ENCODE measurements at places on chromosomes 3 and 15.

- DNase-seq = no peak
Observed at GRCh38 chr3:169542331-169542751, 121.2 kb downstream of the MECOM start.

DNA sequence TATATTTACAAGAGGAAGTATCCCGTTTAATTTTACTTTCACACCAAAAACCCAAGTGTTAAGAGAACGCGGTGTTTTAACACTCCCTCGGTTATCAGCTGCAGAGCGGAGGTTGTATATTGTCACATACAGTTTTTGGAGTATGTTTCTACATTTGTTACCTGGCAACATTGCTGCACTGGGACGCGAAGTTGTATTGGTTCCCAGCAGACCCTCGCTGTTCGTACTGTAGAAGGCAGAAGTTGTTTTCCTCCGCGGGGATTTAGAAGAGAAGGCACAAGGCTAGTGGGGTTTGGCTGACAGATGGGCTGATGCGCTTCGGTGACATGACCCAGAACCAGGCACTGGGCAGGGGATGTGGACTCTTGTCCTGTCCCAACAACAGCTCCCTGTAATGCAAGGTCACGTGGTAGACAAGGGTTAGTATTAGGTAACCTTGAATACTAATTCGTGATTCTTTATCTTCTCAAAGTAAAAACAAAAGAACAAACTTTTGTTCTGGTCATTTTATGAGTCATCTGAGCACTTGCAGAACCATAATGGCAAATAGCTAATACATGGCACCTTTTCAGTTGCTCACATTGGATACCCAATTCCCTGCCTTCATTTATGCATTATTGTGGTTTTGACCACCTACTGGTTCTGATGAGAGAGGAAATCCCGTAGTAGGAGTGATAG is 230.4 kb upstream of the BHLHE40 start:
- no peak for DNase-seq

- no peak for DNase-seq
Observed at GRCh38 chr3:58383904-58384303, 49.7 kb downstream of the PDHB start.

- DNase-seq = peak; percentile 62
Observed at GRCh38 chr3:55579496-55579895, 92.4 kb upstream of the WNT5A start.

DNA sequence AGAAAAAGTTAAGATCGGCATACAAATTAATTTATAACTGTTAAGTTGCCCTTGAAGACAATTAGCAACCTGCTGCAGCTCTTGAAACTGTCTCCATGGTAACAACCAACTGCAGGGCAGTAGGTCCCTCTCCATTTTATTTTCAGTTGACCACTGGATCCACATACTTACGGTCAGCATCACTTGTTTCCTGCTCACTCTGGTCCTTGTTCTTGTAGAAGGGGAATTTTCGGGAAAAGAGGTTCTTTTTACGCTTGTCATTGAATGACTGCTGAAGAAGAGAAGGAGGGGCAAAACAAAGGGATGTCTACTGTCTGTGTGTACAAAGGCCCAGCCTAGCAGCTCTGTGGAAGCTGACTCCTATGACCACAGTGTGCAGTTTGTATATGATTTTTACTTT is 46.8 kb upstream of the MELTF start:
- DNase-seq = no peak

- no peak for DNase-seq
Observed at GRCh38 chr3:87425056-87425455, 148.7 kb upstream of the POU1F1 start.

GRCh38 chr3:141507392-141508066 is 20.7 kb downstream of the RASA2 start:
- DNase-seq = no peak

DNA sequence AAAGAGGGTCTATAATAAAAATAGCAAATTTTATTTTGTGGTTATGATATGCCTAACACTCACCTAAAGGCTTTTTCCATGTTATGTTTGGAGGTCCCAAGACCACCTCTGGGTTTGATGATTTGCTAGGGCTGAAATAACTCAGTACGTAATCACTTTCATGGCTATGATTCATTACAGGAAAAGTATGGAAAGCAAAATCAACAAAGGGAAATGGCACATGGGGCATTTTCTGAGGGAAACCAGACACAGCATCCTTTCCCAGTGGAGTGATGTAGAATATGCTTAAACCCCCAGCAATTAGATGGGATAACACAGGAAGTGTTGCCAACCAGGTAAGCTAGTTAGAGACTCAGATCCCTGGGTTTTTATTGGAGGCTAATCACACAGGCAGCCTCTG is 701.6 kb upstream of the CBLB start:
- DNase-seq = no peak

DNA sequence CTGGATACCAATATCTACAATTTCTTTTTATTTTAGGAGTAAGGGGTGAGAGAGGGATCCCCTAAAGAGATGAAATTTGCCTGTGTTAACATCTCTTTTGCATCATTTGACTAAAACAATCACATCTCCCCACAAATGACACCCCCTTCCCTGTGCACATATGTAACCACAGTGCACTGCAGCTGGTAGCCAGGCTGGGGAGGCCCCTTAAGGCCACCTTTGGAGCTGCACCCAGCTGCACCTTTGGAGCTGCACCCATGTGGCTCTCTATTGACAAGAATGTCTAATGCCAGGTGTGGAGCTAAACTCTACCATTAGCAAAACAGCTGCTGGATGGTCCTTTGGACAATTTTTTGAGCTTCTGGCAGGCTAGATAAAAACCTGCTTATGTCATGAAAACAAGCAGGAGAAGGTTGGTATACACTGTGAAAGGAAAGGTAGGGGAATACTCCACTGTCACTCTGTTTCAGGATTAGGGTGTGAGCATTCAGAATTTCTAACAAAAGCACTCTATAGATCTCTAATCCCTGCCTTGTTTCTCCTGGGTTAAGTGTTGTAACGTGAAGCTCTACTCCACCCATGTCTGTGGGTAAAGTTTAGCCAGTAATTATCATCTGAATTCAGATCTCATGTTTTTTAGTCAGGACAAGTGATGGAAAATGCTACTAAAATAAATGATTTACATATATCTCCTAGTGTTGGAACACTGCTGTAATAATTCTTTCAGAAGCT is 52.1 kb downstream of the TFG start:
- no peak for DNase-seq

DNA sequence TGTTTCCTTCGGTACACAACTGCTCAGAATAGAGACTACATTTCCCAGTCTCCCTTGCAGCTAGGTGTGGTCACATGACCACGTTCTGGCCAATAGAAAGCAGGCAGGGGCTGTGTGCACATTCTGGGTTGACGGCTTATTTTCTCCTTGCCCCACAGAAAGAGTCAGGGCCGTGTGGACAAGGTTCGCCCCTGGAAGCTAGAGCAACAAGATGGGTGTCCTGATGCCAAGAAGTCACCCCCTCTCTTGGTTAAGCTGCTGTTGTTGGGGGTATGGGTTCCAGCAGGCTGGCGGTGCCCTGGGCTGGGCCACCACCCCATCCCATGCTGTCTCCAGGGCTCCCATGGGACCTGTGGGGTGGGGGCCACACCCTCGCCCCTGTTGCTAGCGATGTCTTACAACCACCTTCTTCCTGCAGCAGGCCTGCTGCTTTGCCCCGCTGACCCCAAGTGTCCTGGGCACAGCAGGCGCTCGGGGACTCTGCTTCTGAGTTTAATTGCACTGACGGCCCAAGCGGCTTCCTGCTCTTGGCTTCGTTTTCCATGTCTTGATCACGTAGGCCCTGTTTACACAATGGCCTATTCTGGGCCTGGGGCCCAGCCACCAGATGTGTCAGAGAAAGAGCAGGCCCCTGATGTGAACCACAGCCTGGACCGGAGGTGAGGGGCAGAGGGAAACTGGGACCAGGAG is 24.9 kb downstream of the ABTB1 start:
- DNase-seq = peak; percentile 91

DNA sequence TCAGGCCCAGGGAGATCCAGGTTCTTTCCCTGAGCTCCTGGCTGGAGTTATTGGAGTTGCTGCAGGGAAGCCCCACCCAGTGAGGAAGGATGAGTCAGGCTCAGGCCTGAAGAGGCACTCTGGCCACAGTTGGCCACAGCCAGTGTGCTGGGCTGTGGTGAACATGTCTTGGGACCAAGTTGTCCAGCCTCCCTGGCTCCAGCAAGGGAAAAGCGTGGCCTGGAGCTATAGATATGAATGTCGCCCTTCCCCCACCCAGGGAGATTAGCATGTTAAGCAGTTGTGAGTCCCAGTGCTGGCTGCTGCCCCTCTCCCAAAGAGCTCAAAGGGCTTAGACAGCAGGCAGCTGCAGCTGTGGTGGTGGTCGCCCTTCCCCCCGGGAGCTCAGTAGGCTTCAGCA is 963.2 kb downstream of the ROBO2 start:
- DNase-seq = no peak

GRCh38 chr15:74427607-74428441 is 5.9 kb downstream of the SEMA7A start:
- DNase-seq = no peak
